ENCODE measurements at places on chromosomes 16 and 17.

GRCh38 chr16:88588148-88588547, 17.9 kb downstream of the ZC3H18 start:
- DNase-seq: no peak

DNA sequence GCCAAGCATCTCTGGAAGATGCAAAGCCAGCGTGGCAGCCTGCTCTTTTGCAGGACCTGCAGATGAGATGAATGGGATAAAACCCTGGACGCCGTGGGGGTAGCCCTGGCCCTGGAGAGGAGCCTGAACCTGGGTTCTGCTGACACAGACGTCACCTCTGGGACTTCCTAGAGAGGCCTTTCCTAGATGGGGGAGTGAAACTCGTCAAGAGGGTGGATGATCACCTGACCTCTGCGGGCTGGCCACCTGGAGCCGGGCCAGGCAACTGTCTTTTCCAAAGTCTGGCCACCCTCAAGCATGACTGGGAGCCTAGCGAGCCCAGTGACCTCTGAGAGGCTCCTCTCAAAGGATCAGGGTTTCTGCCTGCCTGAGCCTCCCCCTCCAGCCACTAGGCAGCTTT, 529.0 kb downstream of the KCNJ18 start:
- no peak for DNase-seq

- no peak for DNase-seq
These were observed 320.1 kb downstream of the SLC39A11 start for GRCh38 chr17:72772331-72772821.

GRCh38 chr17:74235040-74235581, 21.7 kb downstream of the TTYH2 start:
- no peak for DNase-seq

DNA sequence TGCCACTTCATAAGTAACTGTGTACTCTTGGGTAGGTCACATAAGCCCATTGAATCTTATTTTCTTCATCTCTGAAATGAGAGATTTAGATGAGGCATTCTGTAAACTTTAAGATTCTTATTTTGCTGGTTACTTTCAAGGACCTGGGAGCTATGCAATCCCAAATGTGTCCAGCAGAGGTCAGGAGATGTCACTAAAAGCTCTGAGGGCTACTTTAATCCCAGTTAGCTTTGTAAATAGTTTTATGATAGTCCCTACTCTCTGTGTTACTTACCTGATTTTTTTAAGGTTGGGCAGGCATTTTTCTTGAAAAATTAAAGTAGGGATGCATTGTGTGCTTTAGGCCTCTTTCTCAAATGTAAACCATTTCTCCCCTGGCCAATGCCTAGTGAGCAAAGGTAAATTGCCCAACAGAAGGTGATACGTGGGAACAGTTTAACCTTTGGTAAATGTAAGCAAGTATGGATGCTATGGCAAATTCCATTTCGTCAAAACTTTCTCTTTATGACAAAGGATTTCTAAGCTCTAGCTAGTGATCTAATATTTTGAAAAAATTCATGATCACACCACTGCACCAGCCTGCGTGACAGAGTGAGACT, 57.1 kb upstream of the WSB1 start:
- peak; percentile 62 for DNase-seq

DNA sequence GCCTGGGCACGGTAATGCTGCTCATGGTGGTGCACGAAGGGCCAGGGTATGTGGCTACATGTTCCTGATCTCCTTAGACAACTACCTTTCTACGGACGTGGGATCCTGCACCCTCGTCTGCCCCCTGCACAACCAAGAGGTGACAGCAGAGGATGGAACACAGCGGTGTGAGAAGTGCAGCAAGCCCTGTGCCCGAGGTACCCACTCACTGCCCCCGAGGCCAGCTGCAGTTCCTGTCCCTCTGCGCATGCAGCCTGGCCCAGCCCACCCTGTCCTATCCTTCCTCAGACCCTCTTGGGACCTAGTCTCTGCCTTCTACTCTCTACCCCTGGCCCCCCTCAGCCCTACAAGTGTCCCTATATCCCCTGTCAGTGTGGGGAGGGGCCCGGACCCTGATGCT, 12.0 kb downstream of the ERBB2 start:
- no peak for DNase-seq

GRCh38 chr17:79087428-79088143, 13.0 kb downstream of the ENGASE start:
- DNase-seq: peak; percentile 64

DNA sequence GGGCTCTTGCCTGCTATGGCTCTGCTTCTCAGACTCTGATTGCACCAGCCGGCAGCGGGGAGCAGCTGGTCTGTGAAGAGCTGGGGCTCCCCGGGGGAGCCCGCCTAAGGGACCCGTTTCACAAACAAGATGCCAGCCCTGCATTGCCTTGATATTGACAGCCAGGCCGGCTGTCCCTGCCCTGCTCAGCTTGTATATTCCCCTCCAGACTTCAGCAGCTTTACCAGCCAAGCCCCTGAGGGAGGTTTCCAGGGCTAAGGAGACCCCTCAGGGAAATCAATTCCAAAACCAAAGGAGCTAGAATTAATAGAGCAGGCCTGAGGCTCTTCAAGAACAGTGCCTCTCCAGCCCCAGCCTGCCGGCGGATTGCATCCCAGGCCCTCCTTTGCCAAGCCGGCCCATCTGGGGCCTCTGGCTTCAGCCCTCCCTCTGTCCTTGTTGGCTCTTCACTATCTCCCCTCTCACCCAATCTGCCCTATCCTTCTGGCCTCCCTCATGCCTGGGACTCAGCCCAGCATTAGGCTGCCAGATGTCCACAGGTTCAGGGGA, 5.7 kb downstream of the CALB2 start:
- DNase-seq: no peak

DNA sequence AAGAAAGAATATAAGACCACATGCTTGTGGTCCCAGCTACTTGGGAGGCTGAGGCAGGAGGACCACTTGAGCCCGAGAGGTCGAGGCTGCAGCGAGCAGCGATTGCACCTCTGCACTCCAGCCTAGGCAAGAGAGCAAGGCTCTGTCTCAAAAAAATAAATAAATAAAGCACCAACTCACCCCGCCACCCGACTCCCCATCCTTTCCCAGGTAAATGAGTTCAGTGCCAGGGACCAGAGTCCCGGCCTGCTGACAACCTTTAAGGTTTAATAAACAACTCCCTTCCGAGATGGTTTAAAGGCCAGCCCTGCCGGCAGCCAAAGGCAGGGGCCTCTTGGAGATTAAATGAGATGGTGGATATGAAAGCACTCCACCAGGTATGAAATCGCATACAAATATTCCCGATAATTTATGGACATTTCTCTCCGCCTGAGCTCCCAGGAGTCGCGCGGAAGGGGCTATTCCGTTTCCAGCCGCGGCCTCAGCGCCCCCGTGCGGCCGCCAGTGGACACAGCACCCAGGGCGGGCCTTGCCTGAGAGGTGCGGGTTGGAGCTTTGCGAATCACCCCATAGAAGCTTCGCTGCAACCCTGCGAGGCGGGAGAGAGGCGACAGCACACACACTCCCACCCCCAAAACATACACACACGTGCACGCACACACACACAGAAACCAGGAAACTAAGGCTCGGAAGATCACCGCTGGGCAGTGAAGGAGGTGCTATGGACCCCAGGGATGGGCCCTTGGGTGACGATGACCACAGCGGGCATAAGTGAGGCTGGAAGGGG, 4.0 kb upstream of the RPL38 start:
- DNase-seq: peak; percentile 44

DNA sequence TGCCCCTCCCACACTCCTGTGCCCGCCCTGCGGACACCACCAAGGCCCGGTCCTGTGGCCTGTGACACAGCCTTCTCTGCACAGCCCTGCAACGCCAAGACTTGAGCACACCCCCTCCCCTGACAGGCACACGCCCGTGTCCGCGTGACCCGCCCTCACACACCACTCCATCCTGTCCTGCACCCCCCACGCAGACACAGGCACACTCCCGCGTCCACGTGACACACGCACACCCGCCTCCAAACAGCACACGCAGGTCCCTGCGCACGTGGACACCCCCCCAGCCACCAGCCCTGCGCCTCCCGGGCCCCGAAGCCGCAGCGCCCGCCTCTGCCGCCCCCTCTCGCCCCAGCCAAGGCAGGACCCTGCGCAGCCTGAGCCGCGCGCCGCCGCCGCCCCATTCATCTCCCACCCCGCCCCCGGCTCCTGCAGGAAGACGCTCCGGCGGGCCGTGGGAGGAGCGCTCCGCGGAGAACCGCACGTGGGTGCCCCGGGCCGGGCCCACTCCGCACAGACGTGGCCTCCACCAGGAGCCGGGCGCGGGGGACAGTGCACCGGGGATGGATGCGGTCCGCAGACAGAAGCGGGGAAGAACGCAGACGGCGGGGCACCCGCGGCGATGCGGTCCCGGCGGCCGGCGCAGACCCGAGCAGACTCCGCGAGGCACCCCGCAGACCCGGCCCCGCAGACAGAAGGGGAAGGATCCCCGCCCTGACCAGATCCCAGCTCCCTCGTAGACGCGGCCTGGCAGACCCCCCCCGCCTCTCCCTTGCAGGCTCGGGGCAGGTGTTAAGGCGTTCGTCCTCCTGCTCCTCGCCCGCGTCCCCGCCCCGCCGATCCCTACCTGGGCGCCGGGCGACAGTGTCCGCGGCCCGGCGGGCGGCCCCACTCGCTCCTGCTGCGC, 506 bp downstream of the CAMKK1 start:
- DNase-seq: peak; percentile 87

GRCh38 chr17:58200024-58200633, 7.6 kb downstream of the EPX start:
- DNase-seq: peak; percentile 37

DNA sequence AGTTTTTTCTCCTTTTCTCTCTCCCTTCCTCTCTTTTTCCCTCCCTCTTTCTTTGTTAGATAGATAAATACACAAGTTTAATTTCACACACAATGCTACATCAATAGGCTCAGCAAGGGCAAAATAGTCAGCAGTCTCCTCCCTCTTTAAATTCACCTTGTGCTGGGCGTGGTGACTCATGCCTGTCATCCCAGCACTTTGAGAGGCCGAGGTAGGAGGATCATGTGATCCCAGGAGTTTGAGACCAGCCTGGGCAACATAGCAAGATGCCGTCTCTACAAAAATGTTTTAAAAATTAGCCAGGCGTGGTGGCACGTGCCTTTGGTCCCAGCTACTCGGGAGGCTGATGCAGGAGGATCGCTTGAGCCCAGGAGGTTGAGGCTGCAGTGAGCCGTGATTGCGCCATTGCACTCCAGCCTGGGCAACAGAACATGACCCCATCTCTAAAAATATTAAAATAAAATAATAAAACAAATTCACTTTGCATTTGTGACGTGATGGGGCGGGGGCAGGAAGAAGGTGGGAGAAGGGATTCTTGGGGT, 27.4 kb downstream of the IL21R start:
- no peak for DNase-seq

GRCh38 chr17:10031127-10031526, 126.1 kb upstream of the RCVRN start:
- no peak for DNase-seq

DNA sequence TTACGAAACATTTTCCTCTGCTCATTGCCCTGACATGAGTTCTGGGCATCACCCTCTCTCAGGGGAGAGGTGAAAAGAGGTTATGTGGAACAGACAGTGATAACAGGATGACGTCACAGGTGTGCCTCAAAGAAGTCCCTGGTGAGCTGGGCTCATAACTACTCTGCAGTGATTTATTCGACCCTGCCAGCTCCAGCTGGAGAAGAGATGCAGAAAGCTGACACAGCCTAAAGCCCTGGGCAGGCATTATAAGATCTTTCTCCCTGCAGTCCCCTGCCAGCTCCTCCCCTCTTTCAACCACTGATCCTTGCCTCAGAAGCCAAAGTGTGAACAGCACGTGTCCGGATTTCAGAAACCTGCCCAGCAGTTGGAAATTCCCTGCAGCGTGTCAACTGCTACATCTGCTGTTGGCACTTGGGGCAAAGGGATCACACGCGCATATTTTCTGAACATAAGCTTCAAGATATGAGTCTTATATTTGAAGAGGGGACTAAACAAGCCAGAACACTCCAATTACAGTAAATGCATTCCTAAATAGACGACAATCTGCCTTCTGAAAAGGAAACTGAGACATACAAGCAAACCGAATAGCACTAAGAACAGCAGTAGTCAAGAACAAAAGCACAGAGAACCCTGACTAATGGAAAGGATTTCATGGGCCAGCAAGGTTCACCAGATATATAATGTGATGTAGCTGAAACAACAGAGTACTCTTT, 80.5 kb downstream of the SMG6 start:
- DNase-seq: peak; percentile 31
